Fibroblast of skin of right biceps (primary cell): ENCODE measurements at places on chromosomes 6 and 20.

GRCh38 chr6:158290040-158290439, 22.2 kb upstream of the TULP4 start:
- DNase-seq: no peak

DNA sequence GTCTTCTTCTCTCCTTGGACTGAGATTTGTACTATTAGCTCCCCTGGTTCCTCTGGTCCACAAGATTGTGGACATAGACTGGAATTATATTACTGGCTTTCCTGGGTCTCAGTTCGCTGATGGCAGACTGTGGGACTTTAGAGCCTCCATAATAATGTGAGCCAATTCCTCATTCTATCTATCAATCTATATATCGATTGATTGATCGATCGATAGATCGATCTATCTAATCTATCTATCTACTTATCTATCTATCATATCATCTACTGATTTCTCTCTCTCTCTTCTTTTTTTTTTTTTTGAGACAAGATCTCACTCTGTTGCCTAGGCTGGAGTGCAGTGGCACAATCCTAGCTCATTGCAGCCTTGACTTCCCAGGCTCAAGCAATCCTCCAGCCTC, 51.5 kb upstream of the DDR1 start:
- DNase-seq: no peak

GRCh38 chr6:21596145-21596948, 2.8 kb downstream of the SOX4 start:
- DNase-seq: peak; percentile 57

DNA sequence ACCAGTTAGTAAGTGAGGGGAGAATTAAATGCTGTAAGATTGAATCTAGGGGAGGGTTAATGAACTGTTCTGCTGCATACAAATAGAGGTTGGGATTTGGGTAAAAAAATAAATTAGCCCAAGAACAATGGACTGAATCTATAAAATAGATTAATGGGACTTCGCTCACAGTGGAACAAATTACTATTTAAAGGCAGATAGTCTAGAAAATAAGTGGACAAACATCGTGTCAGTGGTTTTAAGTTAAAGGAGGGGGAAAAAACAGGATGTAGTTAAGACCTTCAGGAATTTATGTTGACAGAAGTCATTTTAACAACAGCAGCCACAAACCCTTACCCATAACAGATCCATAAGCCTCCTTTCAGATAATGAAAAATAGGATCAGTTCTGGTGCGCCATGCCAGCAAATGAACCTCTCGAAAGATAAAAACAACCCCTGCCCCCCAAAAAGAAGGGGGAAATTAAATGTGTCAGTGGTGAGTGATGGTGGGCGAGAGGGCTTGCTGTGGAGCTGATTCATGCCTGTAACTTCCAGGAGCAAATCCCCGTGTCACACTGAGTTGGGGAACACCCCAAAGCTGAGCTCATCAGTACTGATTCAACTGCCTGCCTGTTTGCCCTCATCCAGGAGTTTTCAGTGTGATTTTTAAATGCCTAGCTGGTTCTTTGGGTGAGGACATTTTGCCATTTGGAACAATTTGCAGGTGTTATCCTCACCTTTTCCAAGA, 86.8 kb downstream of the PPP1R14C start:
- DNase-seq: peak; percentile 82

- peak; percentile 48 for DNase-seq
These were observed 111.2 kb upstream of the MMS22L start for GRCh38 chr6:97394160-97394748.

- DNase-seq: no peak
These were observed 2.0 kb downstream of the ZBP1 start for GRCh38 chr20:57618091-57618763.

DNA sequence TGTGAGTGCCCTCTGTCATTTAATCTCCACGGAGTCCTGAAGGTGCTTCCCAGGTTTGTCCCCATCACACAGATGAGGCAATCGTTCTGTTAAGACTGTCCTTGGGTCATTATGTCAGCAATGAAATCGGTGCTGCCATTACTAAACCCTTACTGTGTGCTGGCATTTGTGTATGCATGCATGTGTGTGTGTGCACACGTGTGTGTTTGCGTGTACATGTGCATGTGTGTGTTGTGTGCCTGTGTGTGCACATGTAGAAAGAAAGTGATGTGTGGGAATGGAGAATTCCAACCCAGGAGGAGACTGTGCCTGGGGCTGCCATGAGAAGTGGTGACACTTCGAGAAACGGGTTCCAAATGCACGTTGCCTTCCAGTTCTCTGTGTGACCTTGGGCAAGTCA, 110.3 kb downstream of the CDH26 start:
- DNase-seq: no peak

DNA sequence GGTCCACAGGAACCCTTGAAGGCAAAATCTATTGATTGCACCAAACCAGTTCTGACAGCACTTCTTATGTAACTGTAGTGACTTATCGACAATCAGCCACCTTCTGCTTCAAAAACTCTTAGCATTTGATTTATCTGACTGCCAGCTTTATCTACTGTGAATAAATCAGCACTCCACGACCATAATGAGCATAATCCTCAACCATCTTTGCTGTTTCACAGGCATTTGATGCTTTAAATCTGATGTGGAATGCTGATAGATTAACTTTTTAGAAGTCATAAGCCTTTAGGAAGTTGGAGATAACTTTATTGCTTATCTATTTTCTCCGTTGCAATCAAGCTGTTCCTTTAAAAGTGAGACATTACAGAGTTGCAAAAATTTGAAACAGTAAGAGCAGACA, 101.5 kb upstream of the PTCHD4 start:
- DNase-seq: no peak

DNA sequence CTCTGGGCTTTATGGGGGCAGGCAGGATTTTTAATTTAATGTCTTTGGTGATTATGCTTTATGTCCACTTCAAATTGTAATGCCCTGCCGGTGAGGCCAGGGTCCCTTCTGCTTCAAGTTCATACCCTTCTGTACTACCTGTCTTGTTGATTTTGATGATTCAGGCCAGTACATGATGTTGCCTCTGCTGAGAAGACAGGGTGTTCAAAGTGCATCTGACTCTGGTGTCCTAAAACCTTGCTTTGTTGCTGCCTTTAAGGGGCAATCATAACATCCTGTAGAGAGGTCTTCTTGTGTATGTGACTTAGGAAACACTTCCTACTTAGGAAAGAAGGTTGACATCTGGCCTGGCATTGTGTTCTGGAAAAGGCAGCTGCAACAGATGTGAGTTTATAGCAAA, 113.2 kb downstream of the TMEM170B start:
- no peak for DNase-seq

GRCh38 chr6:13012977-13013680, 296.6 kb downstream of the PHACTR1 start:
- DNase-seq: no peak

- DNase-seq: no peak
These were observed 30.9 kb downstream of the FIG4 start for GRCh38 chr6:109722011-109722410.

DNA sequence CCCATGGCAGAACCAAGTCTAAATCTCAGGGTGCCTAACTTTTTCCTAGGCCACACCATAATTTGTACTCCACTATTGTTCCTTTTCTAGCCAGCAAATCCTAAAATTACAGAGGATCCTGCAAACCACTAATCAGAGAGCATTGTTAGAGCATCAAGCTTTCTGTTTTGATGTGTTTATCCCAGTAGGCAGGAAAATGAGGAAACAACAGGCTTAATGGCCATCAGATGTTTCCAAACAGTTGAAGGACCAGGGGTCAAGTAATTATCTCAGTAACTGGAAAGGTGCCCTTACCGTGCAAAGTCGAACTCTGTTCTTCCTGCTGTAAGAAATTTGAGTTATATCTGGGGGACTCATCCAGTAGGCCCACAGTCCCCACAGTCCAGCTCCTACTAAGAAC, 58.7 kb downstream of the RALY start:
- no peak for DNase-seq

GRCh38 chr6:15504040-15504495, 158.8 kb downstream of the DTNBP1 start:
- DNase-seq: no peak

DNA sequence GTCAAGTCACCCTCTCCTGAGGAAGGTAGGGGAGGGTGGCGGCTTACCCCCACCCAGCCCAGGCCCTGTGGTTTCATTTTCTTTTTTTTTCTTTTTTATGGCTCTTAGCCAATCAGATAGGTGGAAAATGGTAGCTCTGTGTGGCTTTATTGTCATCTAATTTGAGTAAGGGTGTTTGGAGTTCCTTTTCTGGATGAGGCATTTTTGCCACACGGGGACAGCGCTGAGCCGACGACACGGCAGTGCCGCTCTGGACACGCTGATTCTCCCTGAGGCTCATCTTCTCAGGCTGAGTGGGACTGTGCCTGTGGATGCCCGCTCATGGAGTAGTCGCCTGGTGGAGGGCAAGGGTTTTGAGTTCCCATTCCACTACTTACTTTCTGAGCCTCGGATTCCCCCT, 37.6 kb upstream of the ANGPT4 start:
- no peak for DNase-seq

- DNase-seq: no peak
These were observed 7.4 kb upstream of the ADTRP start for GRCh38 chr6:11785774-11786579.

DNA sequence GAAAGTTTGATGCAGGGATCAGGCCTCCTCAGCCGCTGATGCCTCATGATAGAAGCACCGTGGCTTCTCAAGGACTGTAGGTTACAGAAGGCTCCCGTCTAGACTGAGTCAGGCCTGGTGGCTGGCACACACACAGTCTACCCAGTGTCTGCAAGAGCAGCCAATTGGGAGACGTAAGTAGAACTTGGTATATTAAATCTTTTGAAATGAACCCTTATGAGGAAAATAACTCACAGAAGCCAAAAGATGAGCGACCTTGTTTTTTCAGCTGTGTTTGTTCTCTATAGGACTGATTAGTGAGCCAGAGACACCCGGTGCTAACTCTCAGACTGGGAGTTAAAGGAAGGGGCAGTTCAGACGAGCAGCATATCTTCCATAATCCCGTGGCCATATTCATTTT, 5.9 kb upstream of the PDE10A start:
- DNase-seq: no peak

- peak; percentile 75 for DNase-seq
These were observed 80.3 kb downstream of the BACH2 start for GRCh38 chr6:90216072-90216977.

DNA sequence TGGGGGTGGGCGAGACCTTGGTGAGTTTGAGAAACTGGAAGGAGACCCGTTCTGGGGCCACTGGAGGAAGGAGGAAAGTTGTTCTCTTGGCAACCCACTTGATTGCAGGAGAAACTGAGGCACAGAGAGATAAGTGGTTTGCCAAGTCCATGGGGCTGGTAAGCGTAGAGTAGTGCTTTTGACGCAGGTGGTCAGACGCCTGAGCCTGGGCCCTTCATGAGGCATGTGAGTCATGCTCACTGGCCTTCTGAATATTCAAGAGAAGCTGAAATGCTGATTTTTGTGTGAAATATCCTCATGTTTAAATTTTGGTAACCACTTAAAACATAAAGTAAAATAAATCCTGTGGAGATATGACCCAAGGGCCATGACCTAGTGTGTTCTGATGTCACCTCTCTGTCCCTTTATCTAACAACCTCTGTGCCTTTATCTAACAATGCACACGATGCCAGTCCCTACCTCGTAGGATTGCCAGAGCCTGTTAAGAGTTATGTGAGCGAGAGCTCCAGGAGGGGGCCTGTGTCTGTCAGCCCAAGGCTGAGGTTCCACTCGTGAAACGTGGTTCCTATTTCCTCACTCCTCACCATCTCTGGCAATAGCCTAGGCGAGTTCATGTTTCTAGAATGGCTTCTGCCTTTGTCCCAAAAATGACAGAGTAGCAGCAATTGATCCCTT, 32.8 kb upstream of the PMEPA1 start:
- DNase-seq: no peak

DNA sequence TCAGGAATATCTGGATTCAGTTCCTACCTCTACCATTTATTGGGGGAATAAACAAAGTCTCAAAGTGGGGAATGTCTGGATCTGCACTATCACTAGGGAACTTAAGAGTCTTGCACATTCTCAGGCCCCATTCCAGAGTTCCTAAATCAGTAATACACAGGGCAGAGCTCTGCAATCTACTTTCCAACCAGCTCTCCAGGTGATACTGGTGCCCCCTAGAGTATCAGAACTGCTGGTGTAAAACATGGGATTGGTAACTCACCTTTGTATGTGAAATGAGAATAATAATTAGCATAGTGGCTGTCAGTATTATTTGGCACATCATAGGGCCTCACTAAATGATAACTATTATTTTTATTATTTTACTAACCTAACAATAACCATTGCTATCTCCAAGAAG, 278.8 kb upstream of the IMPG1 start:
- no peak for DNase-seq

DNA sequence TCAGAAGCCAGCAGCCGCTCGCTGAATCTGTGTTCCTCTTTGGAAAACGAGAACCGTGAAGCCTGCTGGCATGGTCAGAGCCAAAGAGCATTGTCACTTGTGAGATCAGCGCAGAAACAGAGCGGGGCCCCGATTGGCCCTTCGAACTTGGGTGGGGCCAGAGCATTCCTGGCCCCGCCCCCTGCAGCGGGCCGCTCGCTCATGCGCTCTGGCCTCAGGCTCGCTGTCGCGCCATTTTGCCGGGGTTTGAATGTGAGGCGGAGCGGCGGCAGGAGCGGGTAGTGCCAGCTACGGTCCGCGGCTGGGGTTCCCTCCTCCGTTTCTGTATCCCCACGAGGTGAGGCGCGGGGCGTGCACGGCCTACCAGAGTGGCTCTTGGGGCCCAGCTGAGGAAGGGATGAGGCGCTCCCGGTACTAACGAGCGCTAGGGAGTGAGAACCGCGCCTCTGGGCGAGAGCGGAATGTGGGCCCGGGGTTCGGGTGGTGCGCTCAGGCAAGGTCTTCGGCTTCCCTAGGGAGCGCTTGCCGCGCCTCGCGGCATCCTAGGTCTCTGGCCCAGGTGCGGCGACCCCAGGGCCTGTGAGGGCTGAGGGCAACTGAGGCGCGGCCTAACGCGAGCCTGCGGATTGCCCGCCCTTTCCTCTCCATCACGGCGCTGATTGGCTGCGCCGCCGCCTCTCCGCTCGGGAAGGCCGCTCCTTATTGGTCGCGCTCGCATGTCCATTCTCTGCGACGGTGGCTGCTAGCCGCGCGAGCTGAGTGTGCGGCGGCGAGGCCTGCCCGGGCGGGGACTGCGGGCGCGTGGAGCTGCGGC, at the start of gene CSE1L:
Gene CSE1L, plus strand, starts transcription at position 226 of the 814 bp plus-strand sequence. CDS start 12,152 bp downstream, outside the sequence.
- peak; percentile 95 for DNase-seq

DNA sequence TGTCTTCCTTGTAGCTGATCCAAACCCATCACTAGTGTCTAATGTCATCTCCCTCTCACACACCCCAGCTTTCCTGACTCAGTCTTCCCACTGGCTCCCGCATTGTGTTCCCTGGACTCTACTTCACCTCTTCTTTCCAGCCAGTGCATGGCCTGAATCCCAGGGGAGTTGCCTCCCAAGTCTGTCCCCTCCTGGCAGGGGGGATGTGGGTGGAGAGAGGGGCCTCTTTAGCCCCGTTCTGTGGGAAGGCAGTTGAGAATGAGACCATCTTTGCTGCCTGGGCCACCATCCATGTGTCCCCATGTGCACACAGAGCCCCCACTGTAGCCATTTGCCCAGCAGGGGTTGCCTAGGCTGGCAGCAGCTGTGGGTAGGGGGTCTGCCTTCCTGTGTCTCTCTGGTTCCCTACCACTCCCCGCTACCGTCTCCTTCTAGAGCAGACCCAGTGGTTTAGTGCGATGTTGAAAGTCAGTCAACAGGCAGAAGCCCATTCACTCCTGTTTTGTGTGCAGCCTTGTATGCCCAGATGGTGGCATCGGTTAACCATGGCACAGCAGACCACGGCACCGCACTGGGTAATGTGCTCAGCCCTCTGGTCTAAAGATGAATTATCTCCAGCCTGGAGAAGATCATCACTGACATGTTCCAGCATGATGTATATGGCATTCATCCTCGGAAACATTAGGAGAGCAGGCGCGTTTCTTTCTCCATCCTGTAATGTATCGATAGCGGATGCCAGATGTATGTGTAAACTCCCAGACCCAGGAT, 178.8 kb upstream of the SNX9 start:
- peak; percentile 31 for DNase-seq
